ENCODE measurements at places on chromosomes 5 and 9.

DNA sequence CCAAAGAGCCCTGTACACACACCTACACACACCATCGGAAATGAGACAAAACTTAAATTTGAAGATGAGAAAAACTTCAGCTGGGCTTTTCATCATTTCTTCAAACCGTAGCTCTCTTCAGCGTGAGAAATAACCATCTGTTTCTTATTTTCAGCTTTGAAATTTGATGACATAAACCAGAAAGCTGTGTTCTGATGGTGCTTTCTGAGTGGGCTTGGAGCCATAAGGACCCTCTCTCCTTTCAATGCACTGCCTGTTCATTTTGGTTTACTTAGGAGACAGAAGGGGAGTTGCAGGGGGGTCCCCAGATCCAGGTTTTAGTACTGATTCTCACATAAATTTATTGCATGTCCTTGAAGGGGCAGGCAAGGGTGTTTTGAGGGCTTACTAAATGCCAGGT, 9.5 kb downstream of the FBXO10 start:
- no peak for DNase-seq

- DNase-seq: no peak
Observed at GRCh38 chr5:151067632-151068432, 13.0 kb downstream of the TNIP1 start.

DNA sequence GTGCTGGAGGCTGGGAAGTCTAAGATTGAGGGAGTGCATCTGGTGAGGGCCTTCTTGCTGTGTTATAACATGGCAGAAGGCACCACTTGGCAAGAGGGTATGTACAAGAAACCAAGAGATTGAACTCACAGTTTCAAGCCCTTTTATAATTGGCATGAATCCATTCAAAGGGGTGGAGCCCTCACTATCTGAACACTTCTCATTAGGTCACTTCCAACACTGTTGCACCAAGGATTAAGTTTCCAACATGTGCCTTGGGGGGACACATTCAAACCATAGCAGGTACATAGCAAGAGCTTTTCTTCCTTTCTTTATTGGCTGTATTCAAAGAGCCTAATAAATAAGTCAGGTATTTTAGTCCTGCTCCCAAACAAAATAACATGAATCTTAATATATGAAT, 62.7 kb downstream of the PRELID2 start:
- no peak for DNase-seq

DNA sequence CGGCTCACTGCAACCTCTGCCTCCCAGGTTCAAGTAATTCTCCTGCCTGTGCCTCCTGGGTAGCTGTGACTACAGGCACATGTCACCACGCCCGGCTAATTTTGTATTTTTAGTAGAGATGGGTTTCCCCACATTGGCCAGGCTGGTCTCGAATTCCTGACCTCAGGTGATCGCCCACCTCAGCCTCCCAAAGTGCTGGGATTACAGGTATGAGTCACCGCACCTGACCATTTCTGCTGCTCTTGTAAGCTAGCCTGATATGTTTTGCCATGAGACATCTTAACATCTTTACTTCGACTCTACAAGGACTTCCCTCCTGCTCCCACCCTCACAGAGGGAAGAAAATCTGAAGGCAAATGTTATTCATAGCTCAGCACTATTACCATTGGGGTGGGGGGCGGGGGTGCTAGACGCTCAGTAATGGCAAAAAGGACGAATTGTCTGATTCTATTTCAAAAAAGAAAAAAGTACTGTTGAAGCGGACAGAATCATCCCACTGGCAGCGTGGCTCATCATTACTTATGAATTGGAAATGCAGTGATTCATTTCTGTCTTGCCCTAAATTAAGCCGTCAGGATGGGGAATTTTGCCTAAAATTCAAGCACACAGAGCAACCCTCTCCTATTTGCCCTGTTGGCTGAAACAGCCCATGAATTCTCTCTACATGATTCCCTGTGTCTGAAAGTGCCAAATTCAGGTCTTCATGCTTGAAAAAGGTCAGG, 46.4 kb upstream of the WWC1 start:
- no peak for DNase-seq

DNA sequence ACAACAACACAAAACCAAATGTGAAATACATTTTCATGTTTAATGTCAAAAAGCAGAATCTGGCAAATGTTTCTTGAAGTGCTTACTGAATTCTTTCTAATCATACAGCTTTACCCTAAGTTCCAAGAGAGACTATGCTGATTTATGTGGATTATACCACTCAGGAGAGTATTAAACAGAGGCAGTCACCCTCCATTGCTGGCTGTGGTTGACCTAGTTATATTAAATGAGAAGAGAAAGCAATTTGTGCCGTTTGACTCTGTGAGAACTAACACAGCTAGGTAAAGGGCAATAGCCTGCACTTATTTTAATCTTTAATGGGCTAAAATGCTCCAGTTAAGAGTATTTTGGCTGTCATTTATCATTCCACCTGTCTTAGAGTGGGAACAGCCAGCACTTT, 62.6 kb downstream of the ELL2 start:
- DNase-seq: no peak

- no peak for DNase-seq
Observed at GRCh38 chr5:40960037-40960436, 50.7 kb downstream of the C7 start.

- DNase-seq: no peak
Observed at GRCh38 chr5:120134944-120135343, 329.2 kb upstream of the PRR16 start.

DNA sequence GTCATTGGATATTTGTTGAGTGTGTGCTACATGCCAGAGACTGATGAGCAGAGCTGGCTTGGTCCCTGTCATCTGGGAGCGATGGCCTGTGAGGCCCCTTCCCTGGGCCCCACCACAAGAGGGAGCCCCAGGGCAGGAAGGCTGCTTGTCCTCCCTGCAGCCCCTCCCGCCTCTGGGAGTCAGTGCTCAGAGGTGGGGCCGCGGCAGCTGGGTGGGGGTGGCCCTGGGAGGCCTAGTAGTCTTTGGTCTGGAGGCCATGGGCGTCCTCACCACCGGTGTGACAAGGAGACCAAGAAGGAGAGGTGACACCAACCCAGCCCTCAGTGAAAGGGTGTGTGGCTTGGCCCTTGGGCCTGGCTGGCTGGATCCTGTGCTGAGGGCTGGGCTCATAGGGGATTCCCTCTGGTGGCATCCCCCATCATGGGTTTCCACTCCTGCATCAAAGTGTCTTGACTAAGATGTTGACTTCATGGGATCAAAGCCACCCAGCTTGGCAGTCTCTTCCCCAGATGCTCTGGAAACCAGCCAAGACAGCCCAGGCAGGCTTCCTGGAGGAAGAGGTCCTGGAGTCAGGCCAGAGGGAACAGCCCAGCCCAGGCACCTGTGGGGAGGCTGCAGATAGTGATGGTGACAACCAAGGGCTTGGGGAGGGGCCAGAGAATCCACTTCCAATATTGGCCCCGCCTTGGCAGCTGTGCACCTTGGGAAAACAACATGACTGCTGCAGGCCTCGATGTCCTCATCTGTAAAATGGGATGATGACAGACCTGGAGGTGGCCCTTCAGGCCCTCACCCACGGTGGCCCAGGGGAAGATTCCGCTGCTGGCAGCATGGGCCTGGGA, 166.7 kb downstream of the GAPVD1 start:
- DNase-seq: peak; percentile 84

GRCh38 chr9:132185073-132186009, 23.5 kb downstream of the NTNG2 start:
- DNase-seq: no peak

DNA sequence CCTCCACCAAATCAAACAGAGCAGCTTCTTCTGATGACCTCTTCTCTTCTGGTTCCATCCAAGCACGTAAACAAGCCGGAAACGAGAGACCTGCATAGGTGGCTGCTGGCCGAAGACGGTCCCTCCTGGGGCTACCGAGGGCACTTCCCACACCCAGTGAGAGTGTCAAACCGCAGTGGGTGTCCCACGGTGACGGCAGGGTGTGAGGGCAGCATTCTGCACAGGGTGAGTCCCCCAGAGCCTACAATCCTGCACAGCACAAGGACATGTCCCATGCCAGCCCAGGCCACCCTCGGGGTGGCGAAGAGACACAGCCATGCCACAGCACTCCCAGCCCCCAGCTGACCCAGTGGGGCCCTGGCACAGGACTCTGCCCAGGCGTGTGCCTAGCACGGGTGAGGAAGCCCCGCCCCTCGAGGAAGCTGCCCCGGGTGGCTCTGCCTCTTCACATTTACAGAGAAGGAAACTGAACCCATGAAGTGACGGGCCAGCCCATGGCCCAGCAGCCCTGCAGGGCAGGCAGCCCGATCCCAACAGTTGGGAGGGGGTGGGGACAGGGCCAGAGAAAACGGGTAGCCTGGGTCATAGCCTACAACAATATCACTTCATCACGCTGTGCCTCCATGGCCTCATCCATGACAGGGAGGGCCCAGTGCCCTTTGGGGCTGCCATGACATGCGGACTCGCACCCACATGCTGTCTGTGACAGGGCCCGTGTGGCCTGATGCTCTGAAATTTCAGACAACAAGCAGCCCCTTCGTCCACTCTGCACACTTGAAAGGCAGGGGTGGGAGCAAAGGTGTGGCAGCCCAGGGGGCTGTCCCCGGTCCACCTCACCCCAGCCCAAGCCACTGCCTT, 43.2 kb downstream of the SEMA4D start:
- no peak for DNase-seq

GRCh38 chr5:168156170-168156569, 135.3 kb upstream of the WWC1 start:
- no peak for DNase-seq

- DNase-seq: no peak
Observed at GRCh38 chr9:88266416-88266815, 121.8 kb upstream of the SPIN1 start.

DNA sequence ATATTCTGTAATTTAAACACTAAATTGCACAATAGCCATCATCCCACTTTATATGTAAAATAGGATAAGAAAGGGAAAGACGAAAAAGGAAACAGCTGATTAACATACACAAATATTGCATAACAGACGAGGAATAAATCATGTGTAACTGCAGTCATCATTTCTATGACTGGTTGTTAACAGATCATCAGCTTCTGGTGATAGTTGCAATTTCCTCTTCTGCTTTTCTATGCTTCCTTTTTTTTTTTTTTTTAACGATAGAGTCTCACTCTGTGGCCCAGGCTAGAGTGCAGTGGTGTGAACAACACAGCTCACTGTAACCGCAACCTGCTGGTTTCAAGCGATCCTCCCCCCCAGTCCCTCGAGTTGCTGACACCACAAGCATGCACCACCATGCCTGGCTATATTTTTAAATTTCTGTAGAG, 22.5 kb upstream of the JAKMIP2 start:
- no peak for DNase-seq

DNA sequence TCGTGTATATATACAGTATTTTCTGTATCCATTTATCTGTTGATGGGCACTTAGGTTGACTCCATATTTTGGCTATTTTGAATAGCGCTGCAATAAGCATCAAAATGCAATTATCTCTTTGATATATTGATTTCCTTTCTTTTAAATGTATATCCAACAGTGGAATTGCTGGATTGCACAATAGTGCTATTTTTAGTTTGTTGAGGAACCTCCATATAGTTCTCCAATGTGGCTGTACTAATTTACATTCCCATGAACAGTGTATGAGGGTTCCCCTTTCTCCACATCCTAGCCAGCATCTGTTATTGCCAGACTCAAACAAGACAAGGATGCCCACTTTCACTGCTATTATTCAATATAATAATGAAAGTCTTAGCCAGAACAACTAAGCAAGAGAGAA, 9.1 kb upstream of the CTXN3 start:
- DNase-seq: no peak

DNA sequence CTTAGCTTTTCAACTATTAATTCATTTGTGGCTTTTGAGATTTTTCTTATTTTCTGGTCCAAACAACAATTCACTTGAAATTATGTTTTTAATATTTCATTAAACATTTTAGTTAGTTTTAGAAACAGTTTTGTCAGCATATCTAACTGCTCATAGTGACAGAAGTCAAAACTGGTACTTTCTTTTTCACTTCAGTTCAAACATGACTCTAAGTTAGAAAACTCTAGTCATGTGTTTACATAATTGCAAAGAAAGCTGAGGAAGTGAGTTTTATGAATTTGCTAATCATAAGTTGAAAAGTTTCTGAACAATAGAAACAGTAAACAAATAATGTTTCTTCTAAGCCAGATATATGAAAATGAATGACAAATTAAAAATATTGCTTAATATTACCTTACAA, 1931.0 kb downstream of the EFNA5 start:
- DNase-seq: no peak

- no peak for DNase-seq
Observed at GRCh38 chr5:65073250-65073661, 304.5 kb downstream of the CWC27 start.

GRCh38 chr9:120454467-120454866, 125.5 kb downstream of the CDK5RAP2 start:
- no peak for DNase-seq

GRCh38 chr9:91246846-91247245, 114.9 kb downstream of the AUH start:
- DNase-seq: no peak

- DNase-seq: no peak
Observed at GRCh38 chr9:124880501-124880900, 18.6 kb downstream of the ARPC5L start.

DNA sequence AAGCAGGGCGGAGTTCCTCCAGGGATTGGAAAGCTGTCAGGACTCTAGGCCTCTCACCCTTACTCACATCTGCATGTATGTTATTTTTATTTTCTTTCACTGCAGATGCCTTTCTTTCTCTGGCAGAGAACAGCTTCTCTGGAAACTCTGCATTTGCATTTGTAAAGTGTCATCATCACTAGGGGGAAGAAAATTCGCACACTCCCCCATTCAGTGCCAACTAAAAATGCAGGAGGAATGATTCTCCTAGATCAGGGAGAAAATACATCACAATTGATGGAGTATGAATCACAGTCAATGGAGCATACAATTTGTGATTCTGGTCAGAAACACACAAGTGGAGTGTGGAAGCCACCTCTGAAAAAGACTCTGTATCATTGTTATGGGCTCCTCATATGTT, 351.4 kb upstream of the FTMT start:
- DNase-seq: no peak

GRCh38 chr5:163445345-163445744, 8.0 kb downstream of the CCNG1 start:
- no peak for DNase-seq

GRCh38 chr5:101897914-101898313, 398.2 kb downstream of the SLCO4C1 start:
- DNase-seq: no peak

DNA sequence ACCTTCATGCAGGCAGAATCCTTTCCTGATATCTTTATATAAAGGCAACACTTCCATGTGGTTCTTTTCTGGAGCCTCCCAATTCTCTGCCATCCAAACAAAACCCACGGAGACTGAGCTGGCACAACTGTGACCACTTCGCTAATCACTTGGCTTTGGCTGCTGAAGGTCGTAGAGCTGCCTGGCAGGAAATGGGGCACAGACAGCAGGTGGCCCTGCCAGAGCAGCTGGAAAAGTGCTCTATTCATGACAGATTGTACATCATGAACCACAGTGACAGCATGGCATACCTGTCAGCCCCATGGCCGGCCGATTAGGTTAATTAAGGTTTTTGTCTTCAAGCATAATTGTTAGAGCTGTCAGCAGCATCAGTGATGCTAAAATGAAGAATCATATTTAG, 141.9 kb upstream of the ANKRD55 start:
- DNase-seq: no peak

- DNase-seq: peak; percentile 61
Observed at GRCh38 chr9:37787059-37787458, 2.2 kb upstream of the EXOSC3 start.

GRCh38 chr9:127972236-127972871, 8.4 kb downstream of the EEIG1 start:
- no peak for DNase-seq
